DMS 273 treated with DMSO at 0.1 percent for 48 hours (cell line): ENCODE measurements at places on chromosomes 6 and 20.

GRCh38 chr6:139370283-139370998, 4.0 kb downstream of the CITED2 start:
- peak; percentile 53 for DNase-seq

GRCh38 chr6:107780226-107780625, 43.9 kb downstream of the SCML4 start:
- DNase-seq, result no peak

DNA sequence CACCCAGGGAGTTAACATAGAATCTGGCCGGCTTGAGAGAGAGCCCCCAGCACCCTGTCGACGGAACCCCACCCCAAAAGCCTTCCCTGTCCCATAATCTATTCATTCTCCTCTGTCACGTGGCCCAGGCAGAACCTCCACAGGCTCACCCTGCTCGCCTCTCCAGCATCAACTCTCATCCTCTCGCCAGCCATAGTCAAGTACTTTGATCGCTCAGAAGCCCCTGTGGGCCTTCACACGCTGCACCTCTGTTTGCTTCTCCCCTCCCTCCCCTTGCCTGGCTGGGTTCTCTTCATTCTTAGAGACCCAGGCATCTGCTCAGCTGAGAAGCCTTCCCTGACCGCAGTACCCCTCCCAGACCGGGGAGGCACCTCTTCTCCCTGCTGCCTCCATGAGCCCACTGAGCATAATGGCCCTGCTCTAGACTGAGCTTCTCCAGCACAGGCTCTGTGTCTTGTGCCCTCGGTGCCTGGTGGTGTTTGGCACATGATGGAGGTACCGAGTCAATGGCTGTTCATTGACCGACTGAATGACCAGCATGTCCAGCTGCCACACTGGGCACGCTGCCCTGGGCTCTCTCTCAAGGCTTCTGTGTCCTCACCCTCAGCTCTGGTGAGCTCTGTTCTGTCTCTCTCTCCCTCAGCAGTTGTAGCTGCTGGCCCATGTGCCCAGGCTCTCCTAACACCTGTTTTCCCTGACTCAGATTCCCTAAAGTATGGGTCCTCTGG, 33.7 kb downstream of the PKIG start:
- no peak for DNase-seq

DNA sequence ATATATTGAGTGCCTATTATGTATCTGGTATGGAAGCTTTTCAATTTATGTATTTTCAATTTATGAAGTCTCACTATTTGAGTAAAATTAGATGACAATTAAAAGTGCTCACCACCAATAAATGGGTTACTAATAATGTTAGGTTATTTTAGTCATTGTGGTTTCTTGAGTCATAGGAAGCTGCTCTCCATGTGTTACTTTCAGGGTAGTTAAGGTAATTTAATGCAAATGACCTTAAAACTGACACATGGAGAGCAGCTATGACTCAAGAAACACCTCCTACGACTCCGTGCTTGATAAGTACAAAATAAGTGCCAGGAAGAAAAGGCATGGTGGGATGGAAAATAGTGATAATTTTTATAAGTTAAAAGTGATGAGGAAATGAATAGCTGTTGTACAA, 16.5 kb upstream of the TINAG start:
- DNase-seq, result no peak

GRCh38 chr6:126909493-126909892, 209.0 kb upstream of the RSPO3 start:
- no peak for DNase-seq

DNA sequence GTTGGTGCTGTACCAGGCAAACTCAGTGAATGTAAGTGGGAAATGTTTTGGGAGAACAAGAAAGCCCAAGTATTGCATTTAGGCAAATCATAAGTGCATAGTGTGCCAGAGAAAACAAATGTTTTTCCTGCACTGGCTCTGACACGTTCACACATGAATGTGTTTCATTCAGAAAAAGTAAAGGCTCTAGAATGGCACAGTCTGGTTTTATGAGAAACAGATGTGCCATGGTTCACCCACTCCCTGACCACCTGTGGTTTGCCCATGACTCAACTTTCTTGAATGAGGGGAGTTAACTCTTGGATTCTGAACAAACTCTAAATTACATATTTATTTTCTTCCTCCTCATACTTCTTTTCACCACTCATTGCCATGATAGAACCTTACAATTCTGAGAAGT, 126.9 kb downstream of the KCNQ5 start:
- peak; percentile 27 for DNase-seq
